ENCODE measurements at places on chromosomes 2 and 18. TPM values are rescaled to one million over a fixed set of nuclear protein-coding genes. Genes with fewer than 3 reads are reported as not detected.

PIEZO2 gene
- 1.4 TPM for total RNA-seq

LHCGR gene
- not detected for total RNA-seq

LRRTM1 gene
- not detected for total RNA-seq

GRCh38 chr2:20093263-20094141 lies 42.1 kb upstream of the LAPTM4A start:
- no peaks in the 10 kb centered on the region for H3K27me3 ChIP-seq
- DNase-seq: no peak
- H3K36me3 ChIP-seq: no peaks in the 10 kb centered on the region
- no peak overlapping the region for H3K27ac ChIP-seq

DNA sequence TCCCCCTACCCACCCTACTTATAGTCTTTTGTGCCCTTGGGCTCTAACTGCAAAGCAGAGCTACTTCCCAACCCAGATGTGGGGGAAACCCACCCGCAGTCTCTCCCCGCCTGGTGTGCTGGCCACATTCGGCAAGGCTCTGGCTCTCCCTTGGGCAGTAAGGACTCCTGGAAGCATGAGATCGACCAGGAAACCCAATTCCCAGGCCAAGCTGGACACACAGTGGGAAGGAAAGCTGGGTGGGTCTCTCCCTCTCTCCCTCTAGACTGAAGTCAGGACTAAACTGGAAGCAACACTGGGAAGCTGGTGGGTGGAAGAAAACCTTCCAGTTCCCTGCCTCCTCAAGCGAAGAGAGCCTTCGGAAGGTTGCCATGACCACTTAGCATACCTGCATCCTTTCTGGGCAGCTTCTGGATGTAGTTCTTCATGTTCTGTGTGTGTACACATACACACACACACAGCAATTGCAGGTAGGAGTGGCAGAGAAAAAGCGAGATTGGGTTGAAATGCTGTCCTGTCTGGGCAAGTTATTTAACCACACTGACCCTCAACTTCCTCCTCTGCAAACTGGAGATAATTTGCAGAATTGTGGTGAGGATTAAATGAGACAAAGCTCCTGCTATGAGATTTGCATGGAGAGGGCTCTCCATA lies 33.9 kb downstream of the ZBTB7C start:
- H3K4me1 ChIP-seq: peaks cover 11% of the 10 kb centered on the region
- no peaks in the 10 kb centered on the region for H3K36me3 ChIP-seq
- H3K27me3 ChIP-seq: no peaks in the 10 kb centered on the region
- no peak overlapping the region for H3K4me3 ChIP-seq

DNA sequence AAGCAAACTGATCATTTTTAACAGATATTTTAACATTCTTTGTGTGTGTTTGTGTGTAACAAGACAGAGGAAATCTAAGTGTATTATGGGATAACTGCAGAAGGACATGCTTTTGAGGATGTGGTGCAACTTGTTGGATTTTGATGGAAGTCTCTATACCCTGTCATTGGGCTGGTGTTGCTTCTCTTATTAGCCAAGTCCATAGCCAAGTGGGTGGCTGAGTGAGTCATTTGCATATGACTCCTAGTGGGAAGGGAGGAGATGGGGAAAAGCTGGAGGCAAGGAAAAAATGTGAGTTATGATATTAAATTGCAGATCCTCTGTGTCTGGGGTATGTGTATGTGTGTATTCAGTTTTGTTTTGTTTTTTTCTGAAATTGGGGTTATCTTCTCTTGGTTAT lies 879.9 kb downstream of the DCC start:
- no peaks in the 10 kb centered on the region for H3K36me3 ChIP-seq
- H3K27me3 ChIP-seq: no peaks in the 10 kb centered on the region
- H3K27ac ChIP-seq: no peak overlapping the region
- H3K4me3 ChIP-seq: no peak overlapping the region

Data from suprapubic skin (tissue), 4 donors.